ENCODE measurements at places on chromosomes 4 and X.
A peak's percentile ranks its signal among the peaks of the same experiment; 100 is the strongest.

DNA sequence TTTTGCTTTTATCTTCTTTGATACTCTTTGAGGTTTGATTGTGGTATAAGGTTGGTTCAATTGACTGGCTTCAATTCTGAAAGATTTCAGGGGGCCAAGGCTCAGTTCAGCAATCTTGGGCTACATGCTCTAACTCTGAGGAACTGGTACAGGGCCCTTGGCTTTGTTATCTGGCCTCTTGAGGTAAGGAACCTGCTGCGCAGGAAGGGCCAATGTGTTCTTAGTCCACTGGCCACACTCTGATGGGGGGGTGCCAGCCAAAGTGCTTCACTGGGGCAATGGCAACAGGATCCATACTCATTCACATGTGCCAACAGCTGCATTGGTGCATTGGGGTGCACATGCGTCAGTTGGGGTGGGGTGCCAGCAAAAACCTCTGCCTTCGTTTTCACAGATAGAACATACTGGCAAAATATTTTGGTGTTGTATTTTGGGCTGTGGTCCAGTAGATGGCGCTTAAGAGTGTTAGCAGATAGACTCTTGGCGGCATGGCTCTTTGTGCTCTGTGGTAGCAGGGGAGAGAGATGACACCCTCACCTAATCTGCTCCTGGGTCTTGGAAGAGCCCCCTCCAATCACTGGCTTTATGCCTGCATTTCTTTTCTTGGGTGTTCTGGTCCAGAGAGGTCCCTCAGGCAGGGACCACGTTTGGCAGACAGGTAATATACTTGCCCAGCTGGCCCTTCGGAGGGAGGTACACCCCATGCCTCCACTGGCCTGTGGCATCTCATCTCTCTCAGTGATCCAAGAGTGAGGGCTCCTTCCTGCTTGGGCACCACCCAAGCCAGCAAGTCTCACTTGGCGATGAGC, 42.9 kb downstream of the NDST3 start:
- peak; percentile 56 for DNase-seq

- DNase-seq, result peak; percentile 19
Measured at GRCh38 chrX:136710325-136710951, 62.5 kb downstream of the CD40LG start.

- no peak for DNase-seq
Measured at GRCh38 chrX:54044877-54045338, 635 bp upstream of the PHF8 start.

DNA sequence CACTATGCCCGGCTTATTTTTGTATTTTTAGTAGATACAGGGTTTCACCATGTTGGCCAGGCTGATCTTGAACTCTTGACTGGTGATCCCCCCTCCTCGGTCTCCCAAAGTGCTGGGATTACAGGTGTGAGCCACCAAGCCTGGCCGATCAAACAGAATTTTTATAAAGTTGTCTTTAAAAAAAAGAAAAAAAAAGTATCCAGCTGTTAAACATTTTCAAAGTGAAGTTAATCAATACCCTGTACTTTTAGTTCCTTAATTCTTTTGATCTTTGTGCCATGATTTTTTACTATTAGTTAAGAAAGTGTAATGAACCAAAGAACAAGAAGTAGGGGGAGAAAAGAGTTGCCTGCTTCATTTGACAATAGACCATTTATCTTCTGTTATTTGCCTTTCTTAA, 24.3 kb downstream of the SMAD1 start:
- DNase-seq, result no peak

DNA sequence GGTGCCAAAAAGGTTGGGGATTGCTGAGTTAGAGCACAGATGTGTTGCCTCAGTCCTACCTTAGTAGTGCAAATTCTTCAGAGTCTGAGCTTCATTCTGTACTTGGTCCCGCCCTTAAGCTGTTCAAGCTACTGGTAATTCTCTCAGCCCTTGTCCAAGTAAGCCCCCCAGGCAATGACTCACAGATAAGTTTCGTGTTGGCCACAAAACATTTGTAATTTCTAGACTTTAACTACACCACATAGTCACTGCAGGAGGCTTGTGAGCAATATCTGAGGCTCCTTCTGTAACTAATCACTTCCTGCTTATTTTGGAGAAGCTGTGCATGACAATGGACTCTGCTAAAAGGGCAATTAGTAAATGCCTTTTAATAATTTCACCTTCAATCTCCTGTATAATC, 1420.5 kb downstream of the PCDH7 start:
- DNase-seq, result no peak

DNA sequence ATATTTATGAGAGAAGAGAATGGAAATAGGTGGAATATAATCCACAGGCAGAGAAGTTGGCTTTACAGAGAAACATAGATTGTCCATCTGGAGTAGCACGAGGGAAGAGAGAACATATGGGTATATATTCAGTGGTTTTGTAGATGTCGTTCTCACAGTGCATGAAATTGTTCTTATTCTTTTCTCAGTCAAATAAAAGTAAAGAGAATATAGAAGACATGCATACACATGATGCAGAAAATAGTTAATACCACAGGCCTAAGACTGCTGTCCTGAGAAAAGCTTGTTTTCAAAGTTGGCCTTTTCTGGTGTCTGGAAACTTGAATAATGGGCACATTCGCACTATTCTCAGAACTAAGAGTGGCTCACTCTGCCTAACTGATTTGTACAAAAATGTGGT, 378.1 kb downstream of the GABRG1 start:
- no peak for DNase-seq

DNA sequence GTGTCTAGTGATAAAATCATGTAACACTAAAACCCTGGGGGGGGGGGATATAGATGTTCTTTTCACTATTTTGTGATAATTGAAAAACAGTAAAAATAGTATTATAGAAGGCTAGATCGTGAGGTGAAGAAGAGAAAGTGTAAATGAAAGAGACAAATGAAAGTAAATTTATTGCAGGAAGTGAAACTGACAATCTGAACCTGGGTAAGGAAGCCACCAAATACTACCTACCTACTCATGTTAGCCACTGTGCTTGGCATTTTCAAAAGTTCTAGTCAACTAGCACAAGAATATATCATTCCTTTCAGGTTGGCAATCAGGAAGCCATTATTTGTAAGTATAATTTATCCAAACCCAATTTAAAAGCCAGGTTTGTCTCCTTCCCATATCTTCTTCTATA, 1366.1 kb downstream of the FAM133A start:
- DNase-seq, result no peak

- DNase-seq, result no peak
Measured at GRCh38 chr4:80072228-80072743, 743 bp downstream of the ANTXR2 start.

DNA sequence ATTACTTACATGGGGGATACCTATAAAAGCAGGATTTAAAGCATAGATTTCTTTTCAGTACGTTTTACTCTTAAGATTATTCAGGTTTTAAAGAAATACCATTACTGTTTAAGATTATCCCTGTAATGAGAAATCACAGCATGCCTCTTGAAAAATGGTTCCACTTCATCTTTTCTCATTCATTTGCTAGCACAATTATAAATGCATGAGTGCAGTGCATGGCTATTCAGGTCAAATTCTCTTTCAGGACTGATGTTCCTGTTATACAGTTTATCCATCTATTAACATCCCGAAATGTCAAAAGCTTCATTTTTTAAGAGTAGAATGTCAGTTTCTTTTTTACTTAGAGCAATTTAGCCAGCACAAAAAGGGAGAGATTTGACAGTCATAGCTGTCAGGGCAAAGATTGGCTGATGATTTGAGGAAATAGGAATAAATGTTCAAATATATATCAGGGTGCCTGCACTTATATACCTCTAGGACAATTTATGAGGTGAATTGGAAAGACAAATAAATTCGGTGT, 135.2 kb downstream of the ADGRL3 start:
- DNase-seq, result no peak

DNA sequence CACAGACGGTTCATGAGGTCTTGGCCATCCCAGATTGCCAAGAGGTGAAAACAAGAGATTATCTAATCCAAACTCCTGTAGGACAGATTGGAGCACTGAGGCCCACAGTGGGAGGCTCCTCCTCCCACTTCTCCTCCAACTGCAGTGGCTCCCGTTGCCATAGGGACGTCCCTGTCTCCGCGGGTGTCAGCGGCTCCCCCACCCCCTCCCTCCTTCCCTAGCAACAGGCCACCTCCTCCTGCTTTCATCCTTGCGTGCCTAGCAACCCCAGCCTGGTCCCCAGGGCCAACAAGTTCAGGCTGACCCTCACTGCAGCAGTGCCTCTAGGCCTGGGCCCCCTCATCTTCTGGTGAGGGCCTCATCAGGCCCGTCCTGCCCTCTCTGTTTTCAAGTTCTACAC, 6.8 kb upstream of the IQSEC2 start:
- peak; percentile 50 for DNase-seq

All from EH (cell line).